ENCODE measurements at places on chromosomes 1 and 21.

- H3K4me3 ChIP-seq: peak overlapping the region; percentile 90
- peak overlapping the region; percentile 83 for H3K27ac ChIP-seq
Measured at GRCh38 chr1:160576390-160576789, 2.9 kb downstream of the CD84 start.

DNA sequence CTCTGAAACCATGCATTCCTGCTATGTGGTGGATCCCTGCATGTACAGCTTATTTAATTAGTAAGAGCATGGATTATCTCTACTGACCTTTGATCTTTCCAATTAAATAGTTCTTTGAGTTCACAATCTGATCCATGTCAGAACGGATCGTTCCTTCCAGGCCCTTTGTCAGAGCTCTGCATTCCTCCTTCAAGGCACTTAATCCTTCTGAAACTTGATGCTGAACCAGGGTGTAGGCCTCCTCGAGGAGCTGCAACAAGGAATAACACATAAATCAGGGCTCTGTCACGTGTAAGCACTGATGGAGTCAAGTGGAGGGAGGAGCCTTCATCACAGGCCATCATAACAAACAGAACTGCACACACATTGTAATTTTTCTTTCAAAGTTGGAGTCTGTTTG is 68.4 kb upstream of the EDEM3 start:
- no peaks in the 10 kb centered on the region for H3K27me3 ChIP-seq
- peaks cover 6% of the 10 kb centered on the region for H3K4me1 ChIP-seq
- H3K27ac ChIP-seq: peak overlapping the region; percentile 72
- DNase-seq: no peak

- H3K4me3 ChIP-seq: no peak overlapping the region
- DNase-seq: no peak
- H3K27me3 ChIP-seq: no peaks in the 10 kb centered on the region
- H3K27ac ChIP-seq: no peak overlapping the region
- H3K4me1 ChIP-seq: no peaks in the 10 kb centered on the region
- H3K36me3 ChIP-seq: no peaks in the 10 kb centered on the region
Measured at GRCh38 chr1:186873687-186874086, 44.9 kb downstream of the PLA2G4A start.

DNA sequence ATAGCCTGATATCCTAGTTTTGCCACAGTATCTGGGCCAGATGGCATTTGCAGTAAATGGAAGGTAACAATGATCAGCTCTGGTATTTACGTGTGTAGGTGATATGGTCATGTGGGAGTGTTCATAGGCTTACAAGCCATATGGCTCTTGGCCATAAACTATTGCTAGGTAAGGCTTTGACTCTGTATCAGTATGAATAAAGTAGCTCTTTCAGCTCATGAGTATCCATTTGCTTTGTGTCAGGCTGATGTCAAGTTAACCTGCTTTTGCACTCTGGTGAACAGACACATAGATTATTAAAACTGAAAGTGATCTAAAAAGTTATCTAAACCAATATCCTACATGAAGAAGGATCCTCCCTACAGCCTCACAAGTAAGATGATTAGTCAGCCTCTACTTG is 69.0 kb downstream of the DDR2 start:
- no peak overlapping the region for H3K27ac ChIP-seq
- no peak for DNase-seq
- H3K36me3 ChIP-seq: no peaks in the 10 kb centered on the region
- no peaks in the 10 kb centered on the region for H3K4me1 ChIP-seq
- H3K27me3 ChIP-seq: no peaks in the 10 kb centered on the region

- H3K36me3 ChIP-seq: no peaks in the 10 kb centered on the region
- H3K27me3 ChIP-seq: no peaks in the 10 kb centered on the region
- H3K27ac ChIP-seq: no peak overlapping the region
- no peak overlapping the region for H3K4me3 ChIP-seq
- no peak for DNase-seq
Measured at GRCh38 chr1:58013237-58013636, 533.3 kb downstream of the OMA1 start.

DNA sequence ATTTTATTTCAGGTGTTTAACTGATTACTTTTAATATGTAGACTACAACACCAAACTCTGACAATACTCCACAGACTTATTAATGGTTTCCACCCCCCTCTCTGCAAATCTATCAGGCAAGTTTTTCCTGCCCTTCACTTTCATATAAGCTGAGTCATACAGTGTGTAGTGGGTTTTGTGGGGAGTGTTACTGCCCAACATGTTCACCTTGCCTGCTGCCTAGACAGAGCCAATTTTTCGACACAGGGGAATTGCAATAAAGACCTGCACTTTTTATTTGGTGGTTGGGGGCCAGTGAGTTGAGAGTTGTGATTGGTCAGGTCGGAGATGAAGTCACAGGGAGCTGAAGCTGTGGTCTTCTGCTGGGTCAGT is 119.7 kb downstream of the PPIAL4G start:
- peak overlapping the region; percentile 86 for H3K4me3 ChIP-seq
- no peak for DNase-seq
- no peaks in the 10 kb centered on the region for H3K36me3 ChIP-seq
- peaks cover 25% of the 10 kb centered on the region for H3K27me3 ChIP-seq
- peaks cover 29% of the 10 kb centered on the region for H3K4me1 ChIP-seq
- H3K27ac ChIP-seq: peak overlapping the region; percentile 53

DNA sequence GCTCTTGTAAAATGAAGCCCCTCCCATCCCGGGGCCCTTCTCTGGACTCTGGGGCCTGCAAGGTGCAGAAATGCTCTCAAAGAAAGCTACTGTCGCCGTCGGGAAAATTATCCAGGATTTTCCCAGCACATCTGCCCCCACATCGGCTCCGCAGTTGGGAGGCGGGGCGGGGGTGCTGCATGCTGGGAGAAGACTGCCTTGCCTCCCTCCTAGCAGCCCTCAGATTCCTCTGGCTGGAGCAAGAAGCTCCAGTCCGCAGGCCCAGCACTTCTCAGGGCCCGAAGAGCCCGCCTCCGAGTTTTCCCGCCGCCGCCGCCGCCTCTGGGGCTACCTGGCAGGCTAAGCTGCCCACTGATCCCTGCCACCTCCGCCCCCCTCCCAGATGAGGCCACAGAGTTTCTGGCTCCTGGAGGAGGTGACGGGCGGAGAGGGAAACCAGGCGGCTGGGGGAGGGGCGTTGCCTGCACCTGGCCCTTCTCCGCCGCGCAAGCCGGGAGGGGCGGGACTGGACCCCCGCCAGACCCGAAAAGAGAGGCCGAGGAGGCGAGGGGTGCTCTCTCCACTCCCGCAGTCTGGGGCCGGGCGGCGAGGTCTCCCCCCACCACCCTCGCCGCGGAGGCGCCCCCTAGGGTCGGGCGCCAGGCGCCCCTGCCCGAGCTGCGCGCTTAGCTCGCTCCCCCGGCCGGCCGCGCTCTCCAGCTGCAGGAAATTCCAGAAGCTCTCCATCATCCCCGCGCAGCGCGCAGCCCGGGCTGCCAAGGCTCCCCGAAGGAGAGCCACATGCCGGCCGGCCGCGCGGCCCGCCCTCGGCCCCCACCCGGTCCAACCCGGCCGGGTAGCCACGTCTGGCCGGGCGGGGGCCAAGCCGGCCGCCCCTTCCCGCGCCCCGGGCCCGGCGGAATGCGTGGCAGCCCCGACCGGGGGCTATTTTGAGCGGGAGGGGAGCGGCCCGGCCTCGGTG is 28.8 kb downstream of the AHDC1 start:
- peaks cover 27% of the 10 kb centered on the region for H3K4me1 ChIP-seq
- DNase-seq: no peak
- no peak overlapping the region for H3K4me3 ChIP-seq
- H3K36me3 ChIP-seq: peaks cover 8% of the 10 kb centered on the region

DNA sequence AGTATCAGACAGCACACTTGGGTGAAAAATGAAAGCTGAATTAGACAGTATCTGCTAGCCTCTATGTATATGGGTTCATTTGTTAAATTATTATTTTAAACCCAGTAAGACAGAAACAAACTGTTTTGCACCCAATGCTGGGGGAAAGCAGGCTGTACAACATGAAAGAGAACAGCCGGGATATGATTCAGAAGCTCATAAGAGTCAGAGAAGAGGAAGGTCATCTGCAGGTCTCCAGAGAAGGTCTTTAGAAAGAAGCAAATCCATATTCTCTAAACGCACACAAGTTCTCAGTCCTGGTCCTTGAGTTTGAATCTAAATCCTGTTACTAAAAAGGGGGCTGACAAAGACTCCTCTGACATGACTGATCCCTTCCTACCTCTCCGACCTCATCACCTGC is 155.1 kb downstream of the SIPA1L2 start:
- H3K4me3 ChIP-seq: no peak overlapping the region
- DNase-seq: no peak

DNA sequence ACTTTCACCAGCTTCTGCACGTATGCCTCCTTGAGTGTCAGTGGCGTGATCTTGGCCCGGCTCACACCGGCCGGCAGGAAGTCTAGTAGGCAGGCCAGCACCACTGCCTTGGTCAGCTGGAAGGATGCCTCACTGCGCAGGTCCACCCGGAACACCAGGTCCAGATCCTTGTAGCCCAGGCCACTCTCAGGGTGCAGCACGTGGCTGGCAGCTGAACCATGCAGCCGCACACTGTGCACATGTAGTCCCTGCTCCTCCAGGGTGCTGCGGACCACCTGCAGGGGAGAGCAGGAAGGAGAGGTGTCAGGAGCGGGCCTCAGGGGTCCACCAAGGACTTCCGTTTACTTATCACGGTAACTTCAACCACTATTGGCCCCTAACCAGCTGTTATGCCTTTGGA is 6.0 kb downstream of the TENT5B start:
- H3K36me3 ChIP-seq: no peaks in the 10 kb centered on the region
- no peak overlapping the region for H3K27ac ChIP-seq
- no peak overlapping the region for H3K4me3 ChIP-seq
- H3K27me3 ChIP-seq: peaks cover 13% of the 10 kb centered on the region

GRCh38 chr1:20142001-20142710 is 3.0 kb downstream of the PLA2G2F start:
- no peaks in the 10 kb centered on the region for H3K4me1 ChIP-seq
- no peak for DNase-seq
- peaks cover 6% of the 10 kb centered on the region for H3K27me3 ChIP-seq
- H3K36me3 ChIP-seq: peaks cover 2% of the 10 kb centered on the region
- no peak overlapping the region for H3K27ac ChIP-seq

- H3K36me3 ChIP-seq: no peaks in the 10 kb centered on the region
- DNase-seq: no peak
- H3K27me3 ChIP-seq: no peaks in the 10 kb centered on the region
- peak overlapping the region; percentile 48 for H3K4me3 ChIP-seq
- peaks cover 20% of the 10 kb centered on the region for H3K4me1 ChIP-seq
- peak overlapping the region; percentile 75 for H3K27ac ChIP-seq
Measured at GRCh38 chr1:231971397-231972110, 345.0 kb downstream of the DISC1 start.

GRCh38 chr1:171939740-171940139 is 98.4 kb downstream of the DNM3 start:
- no peak for DNase-seq
- H3K4me1 ChIP-seq: no peaks in the 10 kb centered on the region
- no peaks in the 10 kb centered on the region for H3K36me3 ChIP-seq
- no peak overlapping the region for H3K4me3 ChIP-seq
- H3K27ac ChIP-seq: no peak overlapping the region

DNA sequence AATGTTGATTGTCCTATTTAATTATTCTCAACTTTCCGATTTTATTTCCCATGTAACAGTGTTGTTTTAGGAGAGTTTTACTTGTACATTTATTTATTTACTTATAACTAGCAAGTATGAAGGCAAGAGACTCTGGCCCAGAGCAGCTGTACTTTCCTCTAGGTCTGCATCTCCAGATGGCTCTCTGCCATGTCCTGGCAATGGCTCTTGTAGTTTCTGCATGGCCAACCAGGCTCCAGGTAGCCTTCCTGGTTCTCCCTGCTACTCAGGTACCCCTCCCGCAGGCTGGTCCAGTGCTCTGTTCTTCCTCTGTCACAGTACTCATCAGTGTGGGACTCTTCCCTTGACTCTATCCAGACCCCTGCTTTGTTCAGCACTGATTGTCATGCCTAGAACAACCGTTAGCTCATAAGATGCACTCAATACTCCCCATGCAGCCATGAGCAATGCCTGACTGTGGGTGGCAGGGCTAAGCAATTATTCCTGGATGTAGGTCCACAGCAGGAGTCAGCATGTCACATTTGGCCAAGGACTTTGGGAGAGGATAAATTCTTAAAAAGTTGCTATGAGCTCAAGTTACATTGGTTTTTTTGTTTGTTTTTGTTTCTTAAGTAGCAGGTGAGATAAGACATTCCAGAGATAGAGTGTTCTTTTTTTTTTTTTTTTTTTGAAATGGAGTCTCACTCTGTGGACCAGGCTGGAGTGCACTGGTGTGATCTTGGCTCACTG is 10.9 kb upstream of the IL20 start:
- DNase-seq: no peak
- no peak overlapping the region for H3K27ac ChIP-seq
- no peak overlapping the region for H3K4me3 ChIP-seq
- peaks cover 9% of the 10 kb centered on the region for H3K27me3 ChIP-seq
- H3K4me1 ChIP-seq: peaks cover 2% of the 10 kb centered on the region
- H3K36me3 ChIP-seq: no peaks in the 10 kb centered on the region

- DNase-seq: no peak
- H3K27ac ChIP-seq: no peak overlapping the region
- H3K27me3 ChIP-seq: peaks cover 24% of the 10 kb centered on the region
- no peak overlapping the region for H3K4me3 ChIP-seq
Measured at GRCh38 chr1:166600574-166600973, 238.7 kb upstream of the POGK start.

- H3K27ac ChIP-seq: no peak overlapping the region
- H3K27me3 ChIP-seq: no peaks in the 10 kb centered on the region
- no peaks in the 10 kb centered on the region for H3K4me1 ChIP-seq
- H3K36me3 ChIP-seq: peaks cover 2% of the 10 kb centered on the region
- DNase-seq: no peak
Measured at GRCh38 chr1:192958871-192959270, 100.3 kb downstream of the UCHL5 start.

- no peak for DNase-seq
- peaks cover under 1% of the 10 kb centered on the region for H3K36me3 ChIP-seq
- H3K27me3 ChIP-seq: no peaks in the 10 kb centered on the region
- H3K4me3 ChIP-seq: no peak overlapping the region
- H3K4me1 ChIP-seq: peaks cover 2% of the 10 kb centered on the region
Measured at GRCh38 chr21:45922648-45923047, 58.9 kb upstream of the COL6A1 start.

DNA sequence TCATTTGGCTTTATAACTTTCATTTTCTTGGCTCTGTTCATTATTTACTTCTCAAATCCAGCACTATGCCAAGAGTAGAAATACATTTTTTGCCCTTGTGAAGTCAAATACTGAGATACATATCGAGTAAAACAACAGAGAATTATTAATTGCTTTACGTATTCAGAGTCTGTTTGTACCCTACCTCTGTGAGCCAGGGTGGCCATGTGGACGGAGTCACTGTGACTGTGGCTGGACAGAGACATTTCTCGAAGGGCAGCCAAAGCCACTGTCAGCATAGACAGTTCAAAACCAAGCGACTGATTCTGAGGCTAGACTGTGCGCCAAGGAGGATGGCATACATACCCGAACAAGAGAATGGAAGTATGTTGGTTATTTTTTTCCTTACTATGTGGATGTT is 391.0 kb upstream of the PROX1 start:
- H3K27me3 ChIP-seq: no peaks in the 10 kb centered on the region
- no peak for DNase-seq
- no peaks in the 10 kb centered on the region for H3K36me3 ChIP-seq
- H3K4me1 ChIP-seq: no peaks in the 10 kb centered on the region
- no peak overlapping the region for H3K4me3 ChIP-seq
- no peak overlapping the region for H3K27ac ChIP-seq

Data from effector memory CD8-positive, alpha-beta T cell (primary cell).